ENCODE measurements at places on chromosomes 3 and 15. TPM values are rescaled to one million over a fixed set of nuclear protein-coding genes. Genes with fewer than 3 reads are reported as not detected.

Gene WDR93
- total RNA-seq: not detected

Gene TRANK1
- total RNA-seq: 10.3 TPM

Gene GPR62
- total RNA-seq: not detected

Gene AHSG
- 0.24 TPM for total RNA-seq

DNA sequence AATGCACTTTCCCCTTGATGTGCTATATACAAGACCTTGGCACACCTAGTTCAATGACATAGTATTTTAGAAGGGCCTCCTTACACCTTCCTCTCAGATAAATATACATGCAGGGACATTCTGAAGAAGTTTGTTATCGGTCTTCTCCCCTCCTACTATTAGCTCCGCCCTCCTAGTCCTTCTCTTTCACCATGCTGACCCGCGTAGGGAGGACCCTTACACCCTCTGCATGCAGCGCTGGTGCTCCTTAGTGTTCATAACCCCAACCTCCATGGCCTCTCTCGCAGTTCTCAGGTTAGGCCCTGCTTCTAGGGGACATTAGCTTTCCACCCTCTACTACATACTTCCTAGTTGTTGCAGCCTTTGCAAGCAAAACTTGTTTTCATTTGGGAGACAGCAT, 146.4 kb downstream of the PGPEP1L start:
- no peak for DNase-seq
- peaks cover 39% of the 10 kb centered on the region for H3K4me1 ChIP-seq
- no peak overlapping the region for H3K4me3 ChIP-seq
- no peak overlapping the region for H3K27ac ChIP-seq

DNA sequence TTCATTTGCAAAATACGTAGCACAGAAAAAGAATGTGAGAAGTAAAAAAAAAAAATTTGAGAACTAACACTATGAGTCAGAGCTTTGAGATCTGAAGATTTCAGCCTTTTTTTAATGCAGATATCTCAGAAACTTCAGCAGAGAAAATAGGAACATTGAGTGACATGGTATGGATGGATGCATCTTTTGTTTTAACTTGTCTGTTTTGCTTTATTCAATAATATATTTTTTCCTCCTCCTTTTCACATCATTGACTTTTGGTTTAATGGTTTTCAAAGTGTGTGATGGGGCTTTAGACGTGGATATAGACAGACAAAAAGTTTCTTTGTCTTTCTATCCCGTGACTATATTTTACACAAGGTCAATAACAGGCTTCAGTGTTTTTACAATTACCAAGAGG, 426.7 kb upstream of the FRG2C start:
- H3K27me3 ChIP-seq: no peaks in the 10 kb centered on the region
- H3K36me3 ChIP-seq: no peaks in the 10 kb centered on the region
- no peak for DNase-seq
- peaks cover 6% of the 10 kb centered on the region for H3K4me1 ChIP-seq
- no peak overlapping the region for H3K27ac ChIP-seq
- H3K4me3 ChIP-seq: no peak overlapping the region

DNA sequence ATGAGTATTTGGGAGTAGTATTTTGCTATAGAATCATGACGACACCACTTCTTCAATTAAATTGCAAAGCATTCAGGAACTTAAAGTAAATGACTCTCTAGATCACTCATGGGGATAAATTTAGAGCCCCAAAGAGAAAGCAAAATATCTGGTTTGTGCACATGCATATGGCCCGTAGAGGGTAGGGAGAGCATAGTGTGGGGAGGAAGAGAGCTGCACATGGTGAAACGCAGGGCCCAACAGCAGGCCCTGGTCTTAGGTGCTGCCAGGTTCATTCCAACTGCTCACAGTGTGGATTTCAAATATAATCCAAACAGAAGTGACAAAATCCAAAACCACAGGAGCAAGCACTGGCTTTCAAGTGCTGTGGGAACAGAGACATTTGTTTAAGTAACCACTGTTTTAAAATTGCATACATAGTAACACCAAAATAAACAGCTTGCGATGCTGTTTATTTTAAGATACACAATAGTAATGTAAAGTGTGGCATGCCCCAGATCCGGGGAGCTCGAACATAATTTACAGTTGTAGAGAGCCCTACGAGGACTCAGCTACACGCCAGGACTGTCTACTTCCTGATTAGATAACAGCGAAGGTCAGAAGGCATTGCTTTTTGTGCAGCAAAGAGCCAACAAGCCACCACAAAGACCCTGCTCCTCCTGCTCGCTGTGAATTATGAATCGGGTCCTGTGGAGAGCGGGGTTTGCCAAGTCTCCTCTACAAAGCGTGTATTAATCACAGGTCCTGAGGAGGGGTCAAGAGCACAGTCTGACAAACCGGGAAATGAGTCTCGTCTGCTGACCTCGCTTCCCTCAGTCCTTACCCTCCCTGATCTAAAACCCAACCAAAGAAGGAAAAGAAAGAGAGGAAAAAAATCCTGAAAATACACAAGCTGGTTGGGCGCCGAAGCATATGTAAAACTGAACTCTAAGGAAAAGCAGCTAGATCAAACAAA, 80.6 kb downstream of the MEIS2 start:
- no peaks in the 10 kb centered on the region for H3K27me3 ChIP-seq
- peak; percentile 0 for DNase-seq
- H3K4me1 ChIP-seq: peaks cover 26% of the 10 kb centered on the region
- no peaks in the 10 kb centered on the region for H3K36me3 ChIP-seq
- peak overlapping the region; percentile 85 for H3K27ac ChIP-seq

- DNase-seq: no peak
- H3K36me3 ChIP-seq: no peaks in the 10 kb centered on the region
- no peak overlapping the region for H3K4me3 ChIP-seq
- peaks cover 9% of the 10 kb centered on the region for H3K4me1 ChIP-seq
These were observed 186.8 kb downstream of the SATB1 start for GRCh38 chr3:18238332-18238731.

DNA sequence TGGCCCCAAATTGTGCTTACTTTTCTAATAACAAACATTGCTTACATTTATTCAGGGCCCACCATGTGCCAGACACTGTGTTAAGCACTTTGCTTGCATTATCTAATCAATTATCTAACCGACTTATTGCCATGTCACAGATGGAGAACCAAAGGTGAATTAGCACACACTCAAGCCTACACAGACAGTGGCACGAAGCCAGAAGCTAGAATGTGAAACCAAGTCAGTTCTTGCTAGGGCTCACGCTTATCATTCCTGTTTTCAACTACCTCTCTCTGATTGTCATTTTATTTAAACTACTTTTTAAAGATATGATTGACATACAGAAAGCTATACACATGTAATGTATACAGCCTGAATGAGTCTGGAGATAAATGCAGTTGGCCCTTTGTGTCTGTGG, 215.7 kb upstream of the CFAP20DC start:
- no peak overlapping the region for H3K27ac ChIP-seq
- DNase-seq: no peak
- no peak overlapping the region for H3K4me3 ChIP-seq

- no peaks in the 10 kb centered on the region for H3K27me3 ChIP-seq
- H3K36me3 ChIP-seq: no peaks in the 10 kb centered on the region
- DNase-seq: no peak
- no peaks in the 10 kb centered on the region for H3K4me1 ChIP-seq
- H3K27ac ChIP-seq: no peak overlapping the region
These were observed 315.1 kb upstream of the GPR149 start for GRCh38 chr3:154745122-154745521.

DNA sequence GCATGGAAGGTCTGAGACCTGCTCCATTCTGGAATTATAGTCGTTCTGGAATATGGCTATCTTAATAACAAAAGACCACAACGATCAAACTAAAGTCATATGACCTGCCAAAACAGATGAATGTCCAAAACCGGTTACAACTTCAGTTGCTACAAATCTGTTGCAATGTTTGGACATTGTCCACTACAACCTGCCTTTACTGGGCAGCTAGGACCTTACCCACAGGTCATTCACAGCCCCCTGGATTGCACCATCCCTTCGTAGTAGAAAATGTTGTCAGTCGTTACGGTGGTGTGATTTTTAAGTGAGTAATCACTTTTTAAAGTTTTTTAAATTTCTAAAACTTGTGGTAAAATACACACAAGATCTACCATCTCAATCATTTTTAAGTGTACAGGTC, 22.5 kb upstream of the SRGAP3 start:
- H3K36me3 ChIP-seq: no peaks in the 10 kb centered on the region
- DNase-seq: no peak

DNA sequence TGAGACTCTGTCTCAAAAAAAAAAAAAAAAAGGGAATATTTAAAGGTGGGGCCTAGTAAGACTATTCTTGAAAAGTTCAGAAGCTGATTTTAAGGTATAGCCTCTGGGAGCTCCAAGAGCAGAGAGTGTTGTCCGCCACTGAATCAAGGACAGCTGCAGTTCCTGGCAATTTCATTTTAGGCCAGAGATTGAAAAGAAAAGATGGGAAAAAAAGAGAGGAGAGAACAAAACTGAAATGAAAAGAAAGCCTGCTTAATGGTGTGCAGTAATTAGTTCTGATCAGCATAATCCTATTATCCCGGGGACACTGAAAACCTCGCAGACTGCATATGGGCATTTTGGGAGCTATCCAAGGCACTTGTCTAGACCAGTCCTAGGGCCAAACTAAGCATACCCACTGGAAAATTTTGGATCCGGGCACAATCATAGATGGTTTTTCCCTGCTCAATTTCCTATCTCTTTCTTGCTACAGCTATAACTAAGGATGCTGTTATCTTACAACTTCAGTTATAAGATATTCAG, 43.2 kb downstream of the EHHADH start:
- no peak overlapping the region for H3K4me3 ChIP-seq
- no peak for DNase-seq
- H3K27me3 ChIP-seq: no peaks in the 10 kb centered on the region
- H3K36me3 ChIP-seq: no peaks in the 10 kb centered on the region

DNA sequence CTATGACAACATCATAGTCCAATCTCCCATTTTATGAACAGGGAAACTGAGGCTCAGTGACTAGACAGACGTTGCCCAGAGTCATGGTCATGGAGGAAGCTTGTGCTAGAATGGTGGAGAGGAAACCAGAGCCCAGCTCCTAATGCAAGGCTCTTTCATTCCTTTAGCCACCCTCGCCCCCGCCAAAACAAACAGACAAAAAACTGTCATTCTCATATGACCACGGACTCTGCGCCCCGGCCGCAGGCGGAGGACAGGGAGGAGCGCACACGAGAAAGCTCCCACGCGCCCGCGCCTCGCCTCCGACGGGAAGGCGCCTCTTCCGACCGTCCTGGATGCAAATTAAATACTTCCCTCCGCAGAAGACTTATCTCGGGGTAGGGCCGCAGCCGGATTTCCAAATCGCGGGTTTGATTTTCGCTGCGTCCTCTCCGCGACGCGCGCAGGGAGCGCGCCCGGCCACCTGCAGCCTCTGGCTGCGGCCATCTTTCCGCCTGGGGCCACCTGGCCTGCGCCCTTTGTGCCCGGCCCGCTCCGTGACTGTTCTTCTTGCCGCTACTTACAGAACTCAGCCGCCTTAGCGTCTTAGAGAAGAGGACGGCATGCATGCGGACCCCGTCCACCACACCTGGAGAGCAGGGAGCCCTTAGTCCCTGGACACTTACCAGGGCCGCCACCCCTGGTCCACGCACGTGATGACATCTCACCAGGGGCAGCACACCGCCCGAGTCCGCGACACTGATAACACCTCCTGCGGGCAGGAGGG, 670 bp upstream of the ATP13A3 start:
- H3K36me3 ChIP-seq: peaks cover 49% of the 10 kb centered on the region
- H3K4me1 ChIP-seq: peaks cover 38% of the 10 kb centered on the region
- H3K27ac ChIP-seq: peak overlapping the region; percentile 52
- peak overlapping the region; percentile 80 for H3K4me3 ChIP-seq
- DNase-seq: peak; percentile 45
- no peaks in the 10 kb centered on the region for H3K27me3 ChIP-seq

DNA sequence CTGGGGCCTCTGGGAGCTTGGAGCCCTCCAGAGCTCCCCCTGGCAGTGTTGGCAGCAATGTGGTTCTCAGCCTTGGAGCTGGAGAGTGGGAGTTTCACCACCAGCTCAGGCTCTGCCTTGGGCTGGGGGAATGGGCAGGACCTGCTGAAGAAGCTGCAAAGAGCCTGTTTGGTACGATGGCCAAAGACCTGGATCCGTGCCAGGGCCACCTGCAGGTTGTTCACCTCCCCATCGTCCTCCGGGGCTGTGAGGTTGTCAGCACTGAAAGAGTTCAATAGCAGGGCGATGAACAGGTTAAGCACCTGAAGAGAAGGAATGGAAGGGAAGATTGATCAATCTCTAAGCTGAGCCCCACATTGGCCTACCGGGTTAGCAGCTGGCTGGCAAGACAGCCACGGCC, 77.3 kb upstream of the SCN5A start:
- no peaks in the 10 kb centered on the region for H3K36me3 ChIP-seq
- DNase-seq: no peak
- peaks cover 15% of the 10 kb centered on the region for H3K4me1 ChIP-seq
- H3K4me3 ChIP-seq: no peak overlapping the region
- peaks cover 88% of the 10 kb centered on the region for H3K27me3 ChIP-seq
- H3K27ac ChIP-seq: no peak overlapping the region

GRCh38 chr3:33980252-33980651, 181.8 kb downstream of the PDCD6IP start:
- H3K4me3 ChIP-seq: no peak overlapping the region
- peaks cover 6% of the 10 kb centered on the region for H3K27me3 ChIP-seq
- H3K36me3 ChIP-seq: no peaks in the 10 kb centered on the region
- H3K27ac ChIP-seq: no peak overlapping the region
- no peaks in the 10 kb centered on the region for H3K4me1 ChIP-seq

DNA sequence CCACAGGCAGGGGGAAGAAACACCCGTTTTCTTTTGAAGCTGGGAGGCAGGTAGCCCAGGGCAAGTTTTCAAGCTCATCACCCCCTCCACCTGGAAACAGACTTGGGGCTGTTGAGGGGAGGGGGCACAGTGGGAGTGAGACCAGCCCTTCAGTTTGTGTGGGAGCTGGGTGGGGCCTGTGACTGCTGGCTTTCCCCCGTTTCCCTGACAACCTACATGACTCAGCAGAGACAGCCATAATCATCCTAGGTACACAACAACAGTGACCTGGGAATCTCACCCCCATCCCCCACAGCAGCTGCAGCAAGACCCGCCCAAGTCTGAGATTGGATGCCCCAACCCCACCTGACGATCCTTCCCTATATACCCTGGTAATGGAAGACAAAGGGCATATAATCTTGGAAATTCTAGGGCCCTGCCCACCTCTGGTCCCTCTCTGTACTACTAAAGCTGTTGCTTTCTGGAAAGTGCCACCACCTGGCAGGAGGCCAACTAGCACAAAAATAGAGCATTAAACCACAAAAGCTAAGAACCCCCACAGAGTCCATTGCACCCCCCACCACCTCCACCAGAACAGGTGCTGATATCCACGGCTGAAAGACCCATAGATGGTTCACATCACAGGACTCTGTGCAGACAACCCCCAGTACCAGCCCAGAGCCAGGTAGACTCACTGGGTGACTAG, 422.2 kb upstream of the SGO1 start:
- no peaks in the 10 kb centered on the region for H3K36me3 ChIP-seq
- DNase-seq: peak; percentile 6
- H3K4me1 ChIP-seq: no peaks in the 10 kb centered on the region
- no peak overlapping the region for H3K4me3 ChIP-seq
- H3K27ac ChIP-seq: no peak overlapping the region
